Osteocyte (in vitro differentiated cells): ENCODE measurements at places on chromosomes 1 and 21. TPM values are rescaled to one million over a fixed set of nuclear protein-coding genes. Genes with fewer than 3 reads are reported as not detected.

The JAM2 gene
- 5.9 and 6.1 TPM in 2 replicates for total RNA-seq

The PGBD5 gene
- total RNA-seq = 1.0 and 1.1 TPM in 2 replicates

The BRINP3 gene
- 0.38 and 0.78 TPM in 2 replicates for total RNA-seq

The HES2 gene
- total RNA-seq = not detected in 2 replicates

The SPRR2G gene
- total RNA-seq = not detected in 2 replicates

The OR2T11 gene
- total RNA-seq = not detected in 2 replicates

The GUK1 gene
- total RNA-seq = 150 and 166 TPM in 2 replicates

The PKP1 gene
- not detected in 2 replicates for total RNA-seq

The RNF186 gene
- total RNA-seq = not detected in 2 replicates

The SPRR2F gene
- total RNA-seq = not detected in 2 replicates

The FCRL3 gene
- total RNA-seq = not detected in 2 replicates

The UTS2 gene
- total RNA-seq = not detected in 2 replicates

The ATAD3A gene
- 30.0 and 31.7 TPM in 2 replicates for total RNA-seq

The LRRN2 gene
- not detected in 2 replicates for total RNA-seq

The ANGPTL1 gene
- total RNA-seq = 0.43 and 0.57 TPM in 2 replicates

The PTPRU gene
- total RNA-seq = 3.5 and 4.8 TPM in 2 replicates

The HCRTR1 gene
- 0.50 and 0.73 TPM in 2 replicates for total RNA-seq

The TRIM33 gene
- 32.2 and 33.3 TPM in 2 replicates for total RNA-seq

The FCGR1A gene
- not detected in 2 replicates for total RNA-seq

The NFASC gene
- 0.13 TPM in 1 of 2 replicates, not detected in the other for total RNA-seq

The GBP5 gene
- total RNA-seq = not detected in 2 replicates

The PPT1 gene
- 62.6 and 72.1 TPM in 2 replicates for total RNA-seq

The ATAD3C gene
- 0.27 and 0.44 TPM in 2 replicates for total RNA-seq

The ATP5PO gene
- total RNA-seq = 150 and 152 TPM in 2 replicates

The VASH2 gene
- 3.3 and 3.7 TPM in 2 replicates for total RNA-seq

The CSF3R gene
- not detected in 2 replicates for total RNA-seq

The SLC16A1 gene
- 58.7 and 60.0 TPM in 2 replicates for total RNA-seq

The TMEM269 gene
- total RNA-seq = 0.21 and 0.67 TPM in 2 replicates

The PLA2G2F gene
- total RNA-seq = not detected in 2 replicates

The SPRR2B gene
- not detected in 2 replicates for total RNA-seq

The S100A14 gene
- not detected in 2 replicates for total RNA-seq

The COL9A2 gene
- total RNA-seq = 2.1 and 2.7 TPM in 2 replicates

The KRTAP6-2 gene
- total RNA-seq = not detected in 2 replicates

The TRABD2B gene
- not detected in 2 replicates for total RNA-seq

The DIO1 gene
- total RNA-seq = not detected in 2 replicates

The HHIPL2 gene
- total RNA-seq = 0.13 TPM in 1 of 2 replicates, not detected in the other

The KCNK2 gene
- not detected in 2 replicates for total RNA-seq

The ANKRD65 gene
- total RNA-seq = 0.21 and 0.24 TPM in 2 replicates

The FAM110D gene
- total RNA-seq = not detected in 2 replicates

The LRRC53 gene
- total RNA-seq = not detected in 2 replicates

The ERICH3 gene
- total RNA-seq = not detected in 2 replicates

The TEX38 gene
- not detected in 2 replicates for total RNA-seq

The ALG14 gene
- 5.5 and 6.0 TPM in 2 replicates for total RNA-seq

The RIMKLA gene
- total RNA-seq = not detected in 2 replicates
